ENCODE measurements at places on chromosomes 3 and 15.

GRCh38 chr3:103991461-103992115 lies 1375.1 kb upstream of the ALCAM start:
- DNase-seq: no peak

GRCh38 chr15:69577397-69577796 lies 124.8 kb downstream of the RPLP1 start:
- no peak for DNase-seq

DNA sequence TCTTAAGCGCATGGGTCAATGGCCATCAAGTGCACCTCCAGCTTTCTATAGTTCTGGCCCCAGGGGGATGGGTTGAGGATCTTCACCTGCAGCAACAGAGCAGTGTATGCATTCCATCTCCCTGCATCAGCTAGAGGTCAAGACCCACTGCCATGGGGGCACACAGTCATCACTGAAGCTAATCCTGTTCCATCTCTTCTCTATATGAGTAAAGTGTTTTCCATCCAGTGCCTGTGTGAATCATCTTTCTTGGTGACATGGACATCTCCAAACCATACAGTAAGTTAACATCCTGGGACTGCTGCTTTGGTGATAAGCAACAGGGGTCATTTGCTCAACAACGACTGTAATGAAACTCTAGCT lies 4.4 kb upstream of the ENTPD3 start:
- DNase-seq: no peak

- DNase-seq: no peak
Measured at GRCh38 chr3:170953736-170954135, 45.3 kb upstream of the EIF5A2 start.

GRCh38 chr15:70512772-70513362 lies 250.5 kb downstream of the UACA start:
- DNase-seq: no peak

- no peak for DNase-seq
Measured at GRCh38 chr3:36893137-36893557, 51.7 kb downstream of the TRANK1 start.

All from posterior cingulate gyrus (tissue), 11 donors.